ENCODE measurements at places on chromosomes 1 and 21.

DNA sequence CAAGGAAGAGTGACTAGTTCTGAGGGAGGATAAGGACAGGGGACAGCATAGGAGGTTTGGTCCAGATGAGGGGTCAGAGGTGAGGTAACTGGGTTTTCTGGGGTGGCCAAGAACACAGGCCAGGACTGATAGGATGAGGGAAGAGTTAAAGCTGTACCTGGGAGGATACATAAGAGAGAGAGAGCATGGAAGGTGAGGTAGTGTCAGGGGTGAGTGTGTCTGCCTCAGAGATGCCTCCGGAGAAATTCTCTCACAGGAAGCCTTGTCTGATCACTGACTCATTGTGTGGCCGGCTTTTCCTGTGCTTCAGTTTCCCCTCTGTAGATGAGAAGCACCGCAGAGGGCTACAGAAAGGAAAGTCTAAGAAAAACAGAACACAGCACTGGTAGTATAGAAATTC, 40.2 kb downstream of the FASLG start:
- no peak for DNase-seq

DNA sequence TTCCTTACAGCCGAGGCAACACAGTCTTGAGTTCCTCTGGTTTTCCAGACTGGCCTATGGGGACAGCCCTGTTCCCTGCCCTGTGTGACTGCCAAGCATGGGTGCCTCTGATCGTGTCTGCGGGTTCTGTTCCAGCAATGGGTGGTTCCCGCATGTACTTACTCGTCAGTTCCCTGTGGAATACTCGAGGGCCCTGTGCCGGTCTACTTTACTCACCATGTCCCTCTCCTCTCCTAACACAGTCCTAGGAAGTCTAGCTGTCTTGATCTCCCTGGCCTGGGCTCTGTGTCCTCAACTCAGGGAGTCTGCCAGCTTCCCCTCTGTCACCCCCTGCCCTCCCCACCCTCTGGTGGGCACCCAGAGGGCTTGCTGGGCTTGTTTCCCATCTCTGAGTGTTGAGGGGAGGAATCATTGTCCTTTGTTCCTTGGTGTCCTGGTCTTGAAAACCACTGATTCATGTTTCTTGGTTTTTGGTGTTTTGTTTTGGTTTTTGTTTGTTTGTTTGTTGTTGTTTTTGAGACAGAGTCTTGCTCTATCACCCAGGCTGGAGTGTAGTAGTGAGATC, 36.0 kb downstream of the TRAPPC10 start:
- no peak for DNase-seq

DNA sequence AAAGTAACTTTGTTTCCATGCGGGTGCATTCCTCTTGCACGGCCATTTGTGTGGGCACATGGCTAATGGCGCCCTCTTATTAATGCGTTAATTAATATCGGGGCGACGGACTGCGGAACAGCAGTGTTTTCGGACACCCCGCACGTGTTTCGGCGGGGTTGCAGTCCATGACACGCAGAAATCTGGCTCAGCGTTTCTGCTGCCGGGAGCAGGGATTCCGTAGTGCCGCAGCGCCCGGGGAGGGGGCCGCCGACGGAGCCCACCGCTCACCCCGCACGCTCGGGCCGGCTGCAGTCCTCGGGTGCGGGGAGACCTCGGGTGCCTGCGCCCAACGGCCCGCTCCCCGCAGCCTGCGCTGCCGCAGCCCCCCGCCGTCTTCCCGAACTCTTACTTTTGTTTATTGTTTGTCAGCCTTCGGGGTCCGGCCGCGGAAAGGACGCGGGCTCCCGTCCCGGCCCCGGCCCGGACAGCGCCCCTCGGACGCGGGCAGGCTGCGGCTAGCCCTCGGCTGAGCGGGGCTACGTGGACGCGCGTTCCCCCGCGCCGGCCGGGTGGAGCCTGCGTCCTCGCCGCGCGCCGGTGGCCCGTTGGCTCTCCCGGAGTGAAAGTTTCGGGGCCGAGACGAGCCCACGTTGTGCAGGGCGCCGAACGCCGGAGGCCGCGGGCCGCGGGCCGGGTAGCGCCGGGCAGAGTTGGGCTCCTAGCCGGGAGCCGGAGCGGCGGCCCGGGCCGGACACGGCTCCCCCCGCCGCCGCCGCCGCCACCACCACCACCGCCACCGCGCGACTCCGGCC, 849 bp downstream of the NFIA start:
- peak; percentile 59 for DNase-seq

DNA sequence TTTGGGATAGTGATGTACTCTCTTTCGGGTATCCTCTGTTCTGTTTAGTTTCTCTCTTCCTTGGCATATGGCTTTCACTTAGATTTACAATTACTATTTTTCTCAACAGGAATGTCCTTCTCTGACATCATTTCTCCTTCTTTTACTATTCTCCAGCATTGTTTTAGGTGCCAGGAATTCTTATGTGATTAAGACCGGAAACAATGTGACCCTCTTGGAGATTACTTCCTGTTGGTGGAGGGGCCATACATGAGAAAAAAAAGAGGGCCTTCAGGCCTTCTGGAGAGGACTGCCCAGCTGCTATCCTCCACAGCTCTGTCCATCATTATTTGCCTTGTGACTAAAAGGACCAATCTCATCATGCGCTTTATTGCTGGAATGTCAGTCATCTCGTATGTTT, 50.4 kb upstream of the ADAMTS5 start:
- DNase-seq = no peak

GRCh38 chr1:162680419-162681121, 48.3 kb downstream of the DDR2 start:
- DNase-seq = no peak

DNA sequence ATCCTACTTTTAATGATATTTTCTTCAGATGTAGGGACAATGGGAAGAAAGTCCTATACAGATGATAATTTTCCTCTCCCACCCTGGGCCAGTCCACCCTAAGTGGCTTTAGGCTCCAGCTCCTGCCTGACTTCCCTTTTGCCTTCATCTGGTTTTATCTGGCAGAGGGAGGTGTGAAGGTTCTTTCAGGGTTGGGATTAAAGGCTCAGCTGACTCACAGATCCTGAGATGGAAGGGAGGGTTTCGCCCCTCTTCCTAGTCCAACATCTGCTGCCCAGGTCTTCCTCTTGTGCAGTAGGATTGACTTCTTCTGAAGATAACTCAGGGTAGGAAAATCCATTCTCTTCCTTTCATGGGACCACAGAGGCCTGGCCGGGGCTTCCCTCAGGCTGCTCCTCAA, 362.4 kb upstream of the KAZN start:
- no peak for DNase-seq

GRCh38 chr1:93818570-93818959, 60.4 kb downstream of the DNTTIP2 start:
- no peak for DNase-seq

DNA sequence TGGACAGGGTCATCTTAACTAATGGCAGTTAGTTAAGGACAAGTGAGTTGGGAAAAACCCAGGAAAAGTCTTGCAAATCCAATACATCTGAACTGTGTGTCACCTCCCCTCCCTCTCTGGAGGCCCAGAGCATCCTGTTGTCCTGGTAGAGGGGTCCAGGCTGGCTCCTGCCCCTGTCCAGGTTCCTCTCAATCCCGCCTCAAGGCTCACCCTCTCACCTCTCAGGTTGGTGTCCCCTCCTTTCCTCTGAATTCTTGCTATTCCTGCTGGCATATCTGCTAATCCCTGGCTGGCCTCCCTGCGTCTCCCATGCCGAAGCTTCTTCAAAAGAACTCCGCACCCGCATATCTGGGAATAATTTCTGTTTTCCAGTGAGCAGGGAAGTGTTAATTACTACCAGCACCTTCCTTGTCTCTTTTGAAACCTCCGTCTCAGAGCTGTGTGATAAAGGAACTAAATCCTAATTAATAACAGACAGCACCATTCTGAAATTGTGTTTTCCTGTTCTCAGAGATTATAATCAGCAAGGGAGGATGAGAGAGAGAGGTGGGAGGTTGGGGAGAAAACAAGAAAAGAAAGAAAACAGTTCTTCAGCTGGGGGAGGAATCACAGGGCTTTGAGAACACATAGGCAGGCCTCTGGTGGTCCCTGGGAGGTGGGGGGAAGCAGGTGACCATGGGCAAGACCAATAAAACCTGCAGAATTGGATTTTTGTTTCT, 568.0 kb downstream of the PTPRU start:
- DNase-seq = no peak

DNA sequence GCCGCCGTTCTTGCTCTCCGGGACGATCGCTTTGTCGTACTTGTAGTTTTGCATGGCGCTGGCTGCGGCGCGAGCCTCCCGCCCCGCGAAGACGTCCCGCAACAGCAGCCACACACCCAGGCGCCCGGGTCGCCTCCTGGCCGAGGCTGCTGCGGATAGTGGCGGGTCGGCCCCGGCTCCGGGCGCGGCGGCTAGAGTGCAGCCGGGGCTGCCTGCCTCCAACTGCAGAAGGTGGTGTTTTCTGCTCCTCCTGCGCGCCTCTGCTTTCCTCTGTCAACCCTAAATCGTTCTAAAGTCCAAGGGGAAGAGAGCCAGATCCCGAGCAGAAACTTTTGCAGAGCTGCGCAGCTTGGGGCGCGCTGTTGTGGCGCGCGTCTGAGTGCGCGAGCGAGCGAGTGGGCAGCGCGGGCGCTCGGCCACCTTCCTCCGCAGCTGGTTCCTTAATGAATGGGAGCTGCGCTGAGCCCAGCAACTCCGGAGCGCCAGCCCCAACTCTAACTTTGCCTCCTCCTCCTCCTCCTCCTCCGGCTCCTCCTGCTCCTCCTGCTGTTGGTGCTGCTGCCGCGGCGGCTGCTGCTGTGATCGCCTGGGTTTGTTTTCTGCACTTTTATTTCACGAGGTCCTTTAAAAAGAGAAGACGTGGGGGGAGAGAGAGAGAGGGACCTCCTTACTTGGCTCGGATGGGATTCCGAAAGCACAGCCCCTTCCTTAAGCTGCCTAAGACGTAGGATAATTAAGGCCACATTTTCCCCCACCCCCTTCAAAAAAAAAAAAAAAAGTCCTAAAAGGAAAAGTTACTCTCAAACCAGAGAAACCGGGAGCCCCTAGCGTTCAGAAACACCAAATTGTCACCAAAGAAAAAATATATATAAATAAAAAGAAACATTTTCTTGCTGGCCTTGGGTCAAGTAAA, at the start of gene PLPP3:
Gene PLPP3 (minus strand): TSS at position 601 of the 913 bp plus-strand sequence. CDS start 547 bp downstream, at position 54.
- peak; percentile 80 for DNase-seq

DNA sequence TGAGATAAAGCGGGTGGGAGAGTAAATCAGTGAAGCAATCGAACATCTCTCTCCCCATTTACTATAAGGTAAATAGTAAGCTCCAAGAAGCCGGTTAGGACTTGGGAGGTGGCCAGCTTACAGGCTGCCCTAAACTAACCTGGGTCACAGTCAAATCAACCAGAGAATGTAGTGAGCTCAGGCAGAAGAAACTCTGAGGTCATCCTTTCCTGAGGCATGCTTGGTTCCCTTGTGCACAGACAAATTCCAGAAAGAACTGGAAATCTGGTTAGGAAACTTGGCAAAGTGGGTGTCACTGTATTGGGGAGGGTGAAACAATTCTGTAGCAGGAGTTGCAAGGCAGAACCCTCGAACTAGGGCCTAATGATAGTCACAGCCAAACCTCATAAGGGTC, 72.5 kb downstream of the NTMT2 start:
- no peak for DNase-seq

DNA sequence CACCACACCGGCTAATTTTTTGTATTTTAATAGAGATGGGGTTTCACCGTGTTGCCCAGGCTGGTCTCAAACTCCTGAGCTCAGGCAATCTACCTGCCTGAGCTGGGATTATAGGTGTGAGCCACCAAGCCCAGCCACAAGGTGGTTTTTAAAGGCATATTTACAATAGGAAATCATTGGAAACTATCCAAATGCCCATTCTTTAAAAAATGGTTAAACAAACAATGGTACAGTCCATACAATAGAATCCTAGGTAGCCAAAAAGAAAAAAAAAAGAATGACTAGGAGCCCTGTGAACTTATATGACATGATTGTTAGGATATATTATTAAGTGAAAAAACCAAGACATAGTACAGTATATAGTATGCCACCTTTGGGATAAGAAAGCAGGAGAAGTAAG, 5.3 kb downstream of the ATP2B4 start:
- DNase-seq = no peak

DNA sequence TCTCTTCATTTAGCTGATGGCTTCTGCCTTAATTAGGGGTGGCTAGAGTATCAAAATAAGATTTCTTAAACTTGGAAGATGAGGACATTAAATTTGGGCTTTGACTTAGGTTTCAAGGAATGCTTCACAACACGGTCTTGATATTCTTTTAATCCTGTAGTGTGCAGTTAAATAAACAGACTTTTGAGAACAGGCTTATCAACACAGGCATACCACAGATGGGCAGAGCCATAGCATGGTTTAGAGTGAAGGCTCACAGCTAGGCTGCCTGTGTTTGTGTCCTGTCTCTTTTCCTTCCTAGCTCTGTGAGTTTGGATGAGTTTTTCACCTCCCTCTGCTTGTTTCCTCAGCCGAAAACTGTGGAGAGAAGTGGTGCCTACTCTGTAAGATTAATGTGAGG, 102.3 kb upstream of the IPO9 start:
- no peak for DNase-seq

All from nucleus accumbens (tissue), 56 donors.